ENCODE measurements at places on chromosomes 11 and 22. TPM values are rescaled to one million over a fixed set of nuclear protein-coding genes. Genes with fewer than 3 reads are reported as not detected.

The PHLDA2 gene
- 26.7 TPM for total RNA-seq

The FGF19 gene
- total RNA-seq, result not detected

The TRIM6 gene
- 0.14 TPM for total RNA-seq

The CHRM1 gene
- not detected for total RNA-seq

The LIF gene
- total RNA-seq, result 511 TPM

The CREBZF gene
- total RNA-seq, result 54.5 TPM

The METTL15 gene
- 18.3 TPM for total RNA-seq

The PDGFD gene
- not detected for total RNA-seq

The FAT3 gene
- not detected for total RNA-seq

GRCh38 chr11:72236083-72236697 lies 7.8 kb downstream of the PHOX2A start:
- DNase-seq, result no peak

DNA sequence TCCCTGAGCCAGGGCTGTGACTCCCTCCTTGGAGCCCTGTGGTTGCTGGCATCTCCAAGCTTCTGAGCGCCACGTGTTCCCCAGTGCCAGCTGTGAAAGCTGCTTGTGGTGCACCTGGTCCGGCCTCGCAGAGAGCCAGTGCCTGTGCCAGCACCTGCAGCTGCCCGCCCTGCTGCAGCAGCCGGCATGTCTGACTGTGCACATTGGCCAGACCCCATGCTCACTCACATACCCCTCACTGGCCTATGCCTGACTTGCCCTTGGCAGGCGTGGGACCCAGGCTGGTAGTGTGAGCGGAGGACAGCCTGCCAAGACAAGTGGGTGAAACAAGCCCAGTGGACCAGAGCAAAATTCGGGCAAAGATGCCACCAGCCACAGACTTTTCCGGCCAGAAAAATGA lies 9.8 kb downstream of the MRPL48 start:
- no peak for DNase-seq

DNA sequence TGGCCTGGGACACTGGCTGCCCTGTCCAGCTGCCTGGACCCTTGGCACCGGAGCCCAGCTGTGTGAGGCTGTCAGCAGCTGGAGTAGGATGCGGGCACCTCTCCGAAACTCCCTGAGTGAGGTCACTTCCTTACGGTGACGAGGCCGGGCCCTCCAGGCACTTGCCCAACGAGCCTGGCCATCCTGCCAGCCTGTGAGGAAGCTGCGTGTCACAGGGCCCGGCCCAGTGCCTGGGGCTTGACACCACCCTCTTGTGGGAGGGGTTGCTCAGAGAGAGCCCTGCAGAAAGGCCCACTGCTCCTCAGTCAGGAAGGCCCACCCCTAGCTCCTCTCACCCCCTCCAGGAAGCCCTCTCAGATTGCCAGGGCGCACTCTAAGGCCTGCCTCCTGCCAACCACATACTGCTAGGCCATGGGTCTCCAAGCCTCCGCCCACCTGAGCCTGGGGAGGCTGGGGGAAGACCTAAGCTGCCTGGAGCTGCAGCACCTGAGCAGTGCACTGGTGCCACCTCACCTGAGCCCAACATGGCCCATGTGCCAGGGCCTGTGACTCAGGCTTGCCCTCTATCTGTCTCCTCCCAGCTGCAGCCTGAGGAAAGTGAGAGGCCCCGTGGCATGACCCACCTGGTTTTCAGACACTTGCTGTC lies 4.3 kb upstream of the PHLDA2 start:
- DNase-seq, result peak; percentile 85

GRCh38 chr22:50602338-50602700 lies 1.7 kb downstream of the MAPK8IP2 start:
- DNase-seq, result no peak

- DNase-seq, result no peak
Measured at GRCh38 chr22:35457729-35458546, 58.0 kb downstream of the MCM5 start.

GRCh38 chr22:17313626-17314025 lies 55.6 kb upstream of the CECR2 start:
- DNase-seq, result no peak

DNA sequence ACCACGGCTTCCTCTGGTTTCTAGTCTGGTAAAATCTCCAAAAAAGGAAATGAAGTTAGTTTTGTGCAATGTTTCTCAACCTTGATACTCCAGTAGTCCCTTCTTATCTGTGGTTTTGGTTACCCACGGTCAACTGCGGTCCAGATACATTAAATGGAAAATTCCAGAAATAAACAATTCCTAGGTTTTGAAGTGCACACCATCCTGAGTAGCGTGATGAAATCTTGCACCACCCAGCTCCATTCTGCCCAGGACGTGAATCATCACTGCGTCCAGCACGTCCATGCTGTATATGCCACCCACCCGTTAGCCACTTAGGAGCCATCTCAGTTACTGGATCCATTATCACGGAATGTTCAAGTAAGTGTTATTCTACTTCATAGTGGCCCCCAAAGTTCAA lies 117.0 kb downstream of the FBXO7 start:
- no peak for DNase-seq

DNA sequence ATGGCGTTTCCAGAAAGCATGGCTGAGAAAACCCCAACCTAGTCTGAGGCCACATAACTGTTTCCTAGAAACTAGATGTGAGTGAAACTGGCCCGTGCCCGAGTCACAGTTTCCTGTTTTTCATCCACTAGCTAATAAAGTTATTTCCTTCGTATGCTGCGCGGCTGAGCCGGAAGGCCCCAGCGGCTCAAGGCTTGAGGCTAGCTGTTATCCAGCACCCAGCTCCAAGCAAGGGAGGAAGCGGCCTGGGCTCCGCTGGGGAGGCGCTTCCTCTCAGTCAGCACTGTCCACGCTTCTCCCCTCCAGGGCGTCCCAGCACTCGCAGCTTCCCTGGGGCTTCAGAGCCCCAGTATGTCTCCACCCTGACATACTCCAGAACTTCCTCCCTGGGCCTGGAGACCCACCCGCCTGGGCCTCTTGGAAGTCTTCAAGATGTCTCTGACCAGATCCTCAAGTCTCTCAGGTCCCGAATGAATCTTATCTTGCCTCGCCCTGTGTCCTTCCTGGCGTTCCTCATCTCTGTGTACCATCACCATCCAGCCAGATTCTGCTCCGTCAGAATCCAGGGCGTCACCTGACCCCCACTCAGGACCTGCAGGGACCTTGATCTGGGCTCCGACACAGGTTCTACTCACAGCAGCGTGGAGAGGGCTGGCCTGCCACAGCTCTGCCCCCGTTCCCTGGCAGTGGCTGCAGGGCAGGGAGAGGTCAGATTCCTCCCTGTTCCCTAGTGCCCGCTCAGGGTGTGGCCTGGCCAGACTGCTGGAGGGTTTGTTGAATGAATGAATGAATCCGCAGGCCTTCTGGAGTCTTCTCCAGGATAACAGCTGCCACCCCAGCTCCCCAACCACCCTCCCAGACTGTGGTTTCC lies 81.9 kb downstream of the LRRC32 start:
- DNase-seq, result peak; percentile 85

GRCh38 chr11:94049351-94049750 lies 28.2 kb downstream of the HEPHL1 start:
- peak; percentile 15 for DNase-seq

DNA sequence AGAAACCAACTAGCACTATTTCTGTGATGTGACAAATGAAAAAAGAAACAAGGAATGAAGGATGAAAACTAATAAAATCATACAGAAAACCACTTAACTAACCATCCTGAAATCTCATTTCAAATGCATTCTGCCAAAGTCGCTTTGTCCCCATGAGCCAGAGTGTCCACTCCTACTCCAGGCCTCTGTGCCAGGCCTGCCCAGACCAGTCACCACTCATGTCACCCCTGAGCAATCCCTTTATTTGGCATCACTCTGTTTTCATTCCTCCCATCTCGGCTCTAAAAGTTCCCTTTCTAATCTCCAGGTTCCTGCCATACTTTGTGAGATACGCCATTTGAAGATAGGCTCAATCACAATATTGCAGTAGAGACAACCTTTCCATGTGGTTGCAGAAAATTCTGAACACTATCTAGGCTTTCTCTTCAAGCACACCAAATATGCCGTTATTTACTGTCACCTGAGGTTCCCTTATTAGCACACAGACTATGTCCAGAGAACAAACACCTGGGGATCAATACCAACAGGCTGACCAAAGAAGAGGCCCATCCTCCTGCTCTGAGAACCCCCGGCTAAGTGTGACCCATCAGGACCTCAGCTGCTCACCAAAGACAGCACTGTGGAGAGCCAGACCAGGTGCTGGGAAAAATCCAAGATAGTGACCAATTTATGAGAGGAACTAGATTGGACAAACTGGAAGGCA lies 202.4 kb downstream of the LARGE1 start:
- DNase-seq, result no peak

Data from activated CD4-positive, alpha-beta T cell treated with anti-CD3 and anti-CD28 coated beads, Interleukin-2, amount 10 ng/mL, durations not matched to agents 24 days and 14 days (primary cell).